ENCODE measurements at places on chromosomes 12 and 14.
A peak's percentile ranks its signal among the peaks of the same experiment; 100 is the strongest.

DNA sequence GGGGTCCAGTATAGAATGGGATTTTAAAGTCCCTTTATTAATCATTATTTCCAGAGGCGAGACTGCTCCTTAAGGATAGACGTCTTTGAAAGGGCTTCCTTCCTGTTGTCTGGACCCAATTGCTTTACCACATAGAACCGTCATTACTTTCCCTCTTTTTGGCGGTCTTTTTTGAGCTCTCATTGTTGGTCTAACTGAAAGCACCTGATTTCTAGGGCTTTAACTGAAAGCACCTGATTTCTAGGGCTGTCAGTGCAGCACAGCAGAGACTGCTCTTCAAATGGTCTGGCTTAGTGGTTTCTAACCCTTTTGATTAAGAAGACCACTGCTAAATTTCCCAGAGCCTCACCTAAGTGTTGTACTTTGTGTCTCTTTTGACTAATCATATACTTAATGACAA lies 95.8 kb downstream of the PRKCH start:
- DNase-seq: no peak

- DNase-seq: no peak
These were observed 182.1 kb downstream of the C12orf50 start for GRCh38 chr12:87847147-87847546.

DNA sequence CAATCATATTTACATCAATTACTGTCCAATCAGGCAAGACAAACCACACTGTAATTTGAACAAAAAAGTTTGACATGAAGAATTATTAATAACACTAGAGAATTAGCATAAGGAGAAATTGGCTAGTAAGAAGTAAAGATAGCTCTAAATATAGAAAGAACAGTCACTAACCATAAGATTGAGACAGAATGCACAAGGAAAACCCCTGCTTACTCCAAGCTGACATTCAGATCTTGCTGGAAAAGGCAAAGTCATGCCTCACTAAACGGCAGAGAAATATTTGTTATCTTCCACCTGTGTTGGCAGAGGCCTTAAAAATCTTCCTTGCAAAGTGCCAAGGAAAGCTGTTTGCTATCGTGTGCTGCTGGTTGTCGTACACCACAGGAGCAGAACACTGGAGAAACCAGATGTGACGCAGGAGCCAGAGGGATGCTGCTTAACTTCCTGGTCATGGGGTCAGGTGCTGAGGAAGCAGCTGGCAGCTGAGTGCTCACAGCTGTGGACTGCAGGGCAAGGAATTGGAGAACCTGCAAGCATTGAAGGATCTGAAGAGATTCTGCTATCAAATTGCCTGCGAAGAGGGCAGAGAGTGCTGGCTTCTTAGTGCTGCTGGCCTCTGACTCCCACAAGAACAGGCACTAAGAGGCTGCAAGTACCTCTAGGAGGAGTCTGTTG lies 1323.3 kb downstream of the LRFN5 start:
- DNase-seq: no peak

DNA sequence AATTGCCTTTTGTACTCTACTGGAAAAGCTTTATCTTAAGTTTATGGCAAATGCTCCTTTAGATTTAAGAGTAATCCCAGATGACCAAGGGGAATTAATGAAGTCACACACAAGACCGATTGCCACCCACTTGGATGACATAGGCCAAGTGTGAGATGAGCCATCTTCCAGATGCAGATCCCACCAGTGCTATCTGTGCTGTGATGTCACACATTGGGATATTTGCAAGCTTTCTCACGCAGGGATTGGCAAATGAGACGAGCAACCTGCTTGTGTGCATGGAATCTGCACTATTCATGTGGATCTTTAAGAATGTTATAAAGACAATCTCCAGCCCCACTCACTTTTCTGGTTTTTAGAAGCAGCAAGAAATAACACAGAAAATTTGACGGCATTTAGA lies 602.1 kb upstream of the TMEM132C start:
- DNase-seq: no peak

GRCh38 chr12:109192358-109192757 lies 76.0 kb downstream of the ACACB start:
- DNase-seq: no peak

GRCh38 chr12:69623970-69624369 lies 13.3 kb upstream of the LRRC10 start:
- no peak for DNase-seq

- DNase-seq: no peak
These were observed 2.1 kb upstream of the ATXN7L3B start for GRCh38 chr12:74535536-74535935.

- DNase-seq: no peak
These were observed 52.9 kb downstream of the TECPR2 start for GRCh38 chr14:102415671-102416070.

- DNase-seq: no peak
These were observed 153.0 kb downstream of the NOVA1 start for GRCh38 chr14:26444822-26445221.

DNA sequence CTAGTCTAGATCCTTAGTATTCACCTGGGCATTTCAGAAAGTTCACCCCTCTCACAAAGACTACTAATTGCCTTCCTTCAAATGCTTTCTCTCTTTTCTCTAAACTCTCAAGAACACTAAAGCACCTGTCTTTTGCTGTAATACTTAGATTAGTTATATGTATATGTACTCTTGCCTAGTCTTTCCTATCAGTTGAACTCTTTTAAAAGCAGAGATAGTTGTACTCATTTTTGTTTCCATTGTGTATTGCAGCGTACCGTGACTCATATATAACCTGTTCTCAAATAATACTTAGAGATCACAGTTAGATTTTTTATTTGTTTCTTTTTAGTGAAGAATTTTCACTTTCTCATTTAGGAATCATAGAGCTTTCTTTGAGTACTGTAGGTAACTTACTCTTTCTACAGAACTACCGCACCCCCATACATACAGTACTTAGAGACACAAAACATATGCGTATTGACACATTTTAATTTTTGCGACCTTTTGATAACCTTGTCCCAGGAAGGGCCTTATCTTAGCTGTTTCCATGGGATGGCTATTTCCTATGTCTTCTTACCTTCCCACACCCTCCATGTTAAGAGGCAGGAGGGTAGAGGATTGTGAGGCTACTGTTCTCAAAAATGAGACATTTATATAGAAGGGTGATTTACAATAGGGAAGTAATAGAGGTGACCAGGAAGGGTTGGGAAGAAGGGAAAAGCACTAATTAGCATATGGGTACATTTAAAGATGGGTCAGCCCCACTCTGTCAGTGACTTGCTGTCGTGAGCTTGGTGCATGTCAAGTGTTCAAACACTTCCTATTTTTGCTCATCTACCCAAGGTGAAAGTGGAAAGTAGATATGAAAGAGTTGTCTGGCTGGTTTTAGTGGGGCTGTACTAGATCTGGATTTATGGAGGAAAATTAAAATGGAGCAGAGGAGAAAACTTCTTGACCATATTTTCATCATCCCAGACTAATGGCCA lies 74.3 kb downstream of the PLEKHA5 start:
- no peak for DNase-seq

DNA sequence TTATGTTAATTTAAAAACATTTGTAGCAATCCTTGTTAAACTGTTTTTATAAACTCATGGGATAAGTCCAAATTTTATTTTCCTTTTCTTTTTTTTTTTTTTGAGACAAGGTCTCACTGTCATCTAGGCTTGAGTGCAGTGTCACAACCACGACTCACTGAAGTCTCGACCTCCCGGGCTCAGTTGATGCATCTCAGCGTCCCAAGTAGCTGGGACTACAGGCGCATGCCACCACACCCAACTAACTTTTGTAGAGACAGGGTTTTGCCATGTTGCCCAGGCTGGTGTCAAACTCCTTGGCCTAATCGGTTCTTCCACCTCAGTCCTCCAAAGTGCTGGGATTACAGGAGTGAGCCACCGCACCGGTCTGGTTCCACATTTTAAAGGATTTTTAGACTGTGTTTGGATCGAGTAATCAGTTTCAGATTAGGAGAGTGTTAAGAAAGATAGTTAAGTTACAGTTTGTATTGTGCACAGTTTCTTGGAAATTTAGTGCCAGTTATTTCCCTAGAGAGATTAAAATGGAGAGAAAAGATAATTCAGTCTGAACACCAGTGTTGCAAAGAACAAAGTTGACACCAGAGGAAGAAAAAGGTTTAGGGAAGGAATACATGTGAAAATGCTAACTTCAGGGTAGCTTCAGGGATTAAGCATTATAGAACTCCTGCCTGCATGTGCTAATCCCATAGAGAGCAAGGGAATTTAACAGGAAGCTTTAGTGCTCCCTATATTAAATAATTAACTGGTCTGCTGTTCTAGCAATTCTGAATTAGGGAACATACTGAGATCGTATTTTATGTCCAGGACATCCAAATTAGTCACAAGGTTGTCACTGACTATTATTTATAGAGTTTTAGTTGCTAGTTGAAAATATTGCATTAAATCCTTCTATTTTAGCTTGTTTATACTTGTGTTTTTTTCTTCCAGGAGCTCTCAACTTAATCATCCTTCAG lies 10.1 kb downstream of the RAP1B start:
- DNase-seq: no peak

GRCh38 chr12:9124383-9125031 lies 8.8 kb upstream of the A2M start:
- no peak for DNase-seq

- DNase-seq: peak; percentile 57
These were observed 471 bp downstream of the XPOT start for GRCh38 chr12:64404470-64405256.

DNA sequence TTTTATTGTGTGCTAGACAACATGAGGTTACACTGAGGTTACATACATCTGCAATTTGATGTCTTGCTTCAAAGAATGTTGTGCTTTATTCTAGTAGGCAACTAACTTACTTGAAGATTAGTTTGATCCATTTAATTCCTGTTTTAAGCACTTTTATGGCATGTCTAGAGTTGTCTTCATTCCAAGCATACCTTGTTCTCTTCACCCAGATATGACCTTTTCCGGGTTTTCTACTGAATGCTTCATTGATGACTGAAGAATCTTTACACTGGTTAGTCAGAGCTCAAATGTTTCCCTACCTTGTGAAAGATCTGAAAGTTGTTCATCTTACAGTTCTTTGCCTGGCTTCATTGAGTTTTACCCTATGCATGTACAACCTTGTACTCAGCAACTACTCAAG lies 274.0 kb upstream of the KITLG start:
- DNase-seq: no peak

DNA sequence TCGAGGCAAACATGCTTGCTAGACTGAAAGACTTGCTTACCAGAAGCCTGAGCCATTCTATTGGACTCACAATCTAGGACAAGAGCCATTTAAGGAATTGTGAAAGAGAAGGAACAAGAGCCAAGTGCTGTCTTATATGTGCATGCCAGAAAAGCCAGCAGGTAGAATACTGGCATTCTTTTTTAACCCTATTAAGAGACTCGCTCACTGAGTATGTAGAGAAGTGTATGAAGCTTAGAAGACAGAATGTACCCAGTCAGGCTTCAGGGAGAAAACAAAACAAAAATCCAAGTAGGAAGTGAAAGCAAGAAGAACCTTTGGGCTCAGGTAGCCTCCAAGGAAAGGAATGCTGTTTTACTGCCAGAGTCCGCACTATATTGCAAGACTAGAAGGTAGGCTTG lies 65.9 kb downstream of the DCAF5 start:
- DNase-seq: no peak

- no peak for DNase-seq
These were observed 6.6 kb downstream of the LRRC9 start for GRCh38 chr14:59926534-59926933.

- DNase-seq: no peak
These were observed 94.1 kb downstream of the DUSP16 start for GRCh38 chr12:12468575-12468974.

- DNase-seq: no peak
These were observed 220.3 kb upstream of the RTL1 start for GRCh38 chr14:101123618-101124510.

- DNase-seq: no peak
These were observed 60.7 kb downstream of the ZFC3H1 start for GRCh38 chr12:71602761-71603577.

DNA sequence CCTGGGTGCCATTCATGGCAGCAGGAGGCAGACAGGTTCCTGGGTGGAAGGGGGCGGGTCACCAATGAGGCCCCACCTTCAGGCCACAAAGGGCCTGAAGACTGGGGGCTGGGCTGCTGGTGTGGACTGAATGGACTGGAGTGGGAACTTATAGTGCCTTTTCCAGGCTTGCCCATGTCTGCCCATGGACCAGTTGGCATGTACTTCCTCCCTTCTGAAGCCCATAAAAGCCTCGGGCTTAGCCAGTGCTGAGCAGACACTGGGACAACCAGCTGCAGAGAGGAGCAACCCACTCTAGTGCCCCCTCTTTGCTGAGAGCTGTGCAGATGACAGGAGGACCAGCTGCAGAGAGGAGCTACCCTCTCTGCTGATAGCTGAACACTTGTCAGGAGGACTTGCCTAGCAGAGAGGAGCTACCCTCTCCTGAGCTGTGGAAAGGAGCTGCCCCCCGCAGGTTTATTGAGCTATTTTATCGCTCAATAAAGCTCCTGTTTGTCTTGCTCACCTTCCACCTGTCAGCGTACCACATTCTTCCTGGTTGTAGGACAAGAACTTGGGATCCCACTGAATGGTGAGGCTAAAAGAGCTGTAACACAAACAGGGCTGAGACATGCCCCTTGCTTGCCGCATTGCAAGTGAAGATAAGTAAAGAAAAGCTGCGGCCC lies 34.0 kb downstream of the APAF1 start:
- DNase-seq: no peak

DNA sequence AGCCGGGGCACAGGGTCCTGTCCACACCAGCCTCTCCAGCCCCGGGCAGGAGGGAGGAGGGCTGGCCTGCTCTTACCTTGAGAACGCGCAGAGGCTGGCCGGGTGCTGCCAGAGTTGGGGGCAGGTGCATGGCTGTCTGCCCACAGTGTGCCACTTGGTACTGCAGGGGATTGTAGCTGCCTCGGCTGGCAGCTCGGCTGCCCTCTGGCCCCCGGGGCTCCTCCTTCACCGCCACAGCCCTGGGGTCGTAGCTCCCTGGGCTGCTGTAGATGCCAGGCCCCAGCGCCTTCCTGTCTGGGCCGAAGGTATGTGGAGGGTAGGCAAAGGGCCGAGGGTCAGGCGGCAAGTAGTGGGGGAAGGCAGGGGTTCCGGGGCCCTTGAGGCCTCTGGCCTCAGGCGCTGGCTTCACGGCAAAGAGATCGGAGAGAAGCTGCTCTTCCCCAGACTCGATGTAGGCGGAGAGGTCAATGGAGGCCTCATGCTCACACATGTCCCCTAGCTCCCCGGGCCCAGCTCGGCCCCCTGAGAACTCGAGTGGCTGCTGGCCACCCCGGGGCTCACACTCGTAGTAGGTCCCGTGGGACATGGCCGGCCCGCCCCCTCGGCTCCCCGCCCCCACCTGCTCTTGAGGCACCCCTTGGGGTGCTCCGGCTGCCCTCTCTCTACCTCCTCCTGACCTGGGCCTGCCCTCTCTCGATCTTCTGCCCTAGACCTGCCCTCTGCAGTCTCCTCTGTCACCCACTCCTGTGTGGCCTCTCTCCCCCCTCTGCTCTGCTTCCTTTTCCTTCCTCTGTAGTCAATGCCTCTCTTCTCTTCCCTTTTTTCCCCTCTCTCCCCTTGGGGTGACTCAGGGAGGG lies at the start of gene CEBPE:
Gene CEBPE (minus strand): TSS at position 750 of the 857 bp plus-strand sequence. CDS start 164 bp downstream, at position 586.
- no peak for DNase-seq

DNA sequence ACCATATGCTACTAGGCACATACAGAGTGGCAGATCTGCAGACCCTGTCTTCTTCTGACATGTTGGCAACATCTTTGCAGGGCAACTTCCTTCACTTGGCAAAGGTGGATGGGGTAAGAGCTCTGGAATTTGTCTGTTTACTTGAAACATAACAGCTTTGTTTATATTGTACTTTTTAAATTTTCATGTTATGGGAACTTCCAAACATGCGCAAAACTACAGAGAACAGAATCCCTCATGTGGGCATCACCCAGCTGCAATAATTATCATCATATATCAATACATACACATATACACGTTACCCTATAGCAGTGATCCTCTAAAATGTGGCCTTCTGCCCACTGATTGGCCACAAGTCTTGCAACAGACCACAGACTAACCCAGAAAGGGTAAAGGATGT lies 103.4 kb downstream of the STAB2 start:
- no peak for DNase-seq
